ENCODE measurements at places on chromosomes 16 and 17.

DNA sequence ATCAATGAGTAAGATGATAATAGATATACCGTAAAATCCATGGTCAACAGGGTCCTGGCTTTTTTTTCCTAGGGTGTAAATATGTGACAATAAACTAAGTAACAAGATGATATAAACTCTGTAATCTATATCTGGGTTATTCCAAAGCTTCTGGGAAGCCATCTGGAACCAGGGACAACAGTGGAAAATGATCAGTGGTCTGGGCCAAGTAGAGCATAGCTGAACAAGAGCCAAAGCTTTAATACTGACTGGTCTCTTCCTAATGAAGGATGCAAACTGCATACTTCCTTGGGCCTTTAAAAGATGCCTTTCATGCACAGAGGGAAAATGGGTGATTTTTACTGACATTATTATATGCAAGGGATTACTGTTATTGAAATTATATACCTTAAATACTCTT is 8.9 kb downstream of the CA10 start:
- DNase-seq, result no peak

DNA sequence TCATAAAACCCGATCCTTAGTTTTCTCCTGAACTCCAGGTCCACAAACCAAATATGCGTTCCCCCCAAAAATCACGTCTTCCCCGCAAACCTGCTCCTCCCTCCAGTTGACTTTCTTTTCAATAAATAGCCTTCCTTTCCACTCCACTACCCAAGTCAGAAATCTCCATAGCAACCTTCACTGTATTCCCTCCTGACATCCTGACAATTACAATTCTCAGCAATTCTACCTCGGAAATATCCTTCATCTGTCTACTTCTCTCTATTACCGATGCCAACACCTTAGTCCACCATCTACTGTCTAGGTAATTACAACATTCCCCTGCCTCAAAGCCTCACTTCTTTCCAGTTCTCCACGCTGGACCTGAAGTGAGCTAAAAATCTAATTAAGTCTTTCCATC is 50.7 kb downstream of the SMURF2 start:
- DNase-seq, result no peak

GRCh38 chr17:7587420-7588151 is 2.3 kb downstream of the SOX15 start:
- no peak for DNase-seq

DNA sequence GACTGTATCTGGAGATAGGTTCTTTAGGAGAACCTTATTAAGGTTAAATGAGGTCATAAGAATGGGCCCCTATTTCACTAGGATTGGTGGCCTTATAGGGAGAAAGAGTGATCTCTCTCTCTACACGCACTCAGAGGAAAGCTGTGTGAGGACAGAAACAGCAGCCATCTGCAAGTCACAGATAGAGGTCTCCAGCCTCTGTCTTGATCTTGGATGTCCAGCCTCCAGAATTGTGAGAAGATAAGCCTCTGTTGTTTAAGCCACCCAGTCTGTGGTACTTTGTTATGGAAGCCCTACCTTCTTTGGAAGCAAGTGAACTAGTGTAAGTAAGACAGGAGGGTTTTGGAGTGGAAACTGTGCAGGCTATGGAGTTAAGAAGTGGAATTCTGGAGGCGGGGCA is 93.2 kb downstream of the ELAC2 start:
- DNase-seq, result no peak

DNA sequence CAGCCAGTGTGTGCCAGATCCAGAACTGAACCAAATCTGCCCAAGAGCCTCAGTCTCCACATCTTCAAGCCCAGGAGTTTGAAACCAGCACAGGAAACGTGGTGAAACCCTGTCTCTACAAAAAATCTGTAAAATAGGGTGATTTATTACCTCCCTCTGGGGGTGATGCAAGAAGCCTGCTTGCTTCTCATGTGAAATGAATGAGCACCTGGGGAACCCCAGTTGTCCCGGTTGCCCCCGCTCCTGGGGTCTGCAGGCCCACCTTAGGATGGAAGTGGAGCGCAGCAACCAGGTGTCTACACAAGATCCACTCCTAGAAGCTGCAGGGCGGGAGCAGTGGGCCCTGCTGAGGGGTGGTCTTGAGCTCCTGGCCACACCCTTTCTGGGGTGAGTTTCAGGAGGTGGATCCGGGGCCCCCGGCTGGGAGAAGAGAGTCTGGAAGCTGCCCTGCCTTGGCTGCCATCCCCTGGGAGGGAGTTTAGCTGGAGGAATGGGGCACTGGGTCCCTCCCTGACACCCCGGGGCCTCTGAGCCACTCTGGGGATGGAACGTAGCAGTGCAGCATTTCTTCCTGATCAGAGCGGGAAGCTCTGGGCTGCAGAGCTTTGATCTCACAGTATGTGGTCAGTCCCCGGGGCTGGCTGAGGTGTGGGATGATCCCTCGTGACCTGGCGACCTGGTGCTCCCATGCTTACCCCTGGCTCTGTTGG is 117.8 kb downstream of the RAB11FIP4 start:
- no peak for DNase-seq

GRCh38 chr16:58077796-58078195 is 51.4 kb downstream of the CFAP20 start:
- DNase-seq, result no peak

DNA sequence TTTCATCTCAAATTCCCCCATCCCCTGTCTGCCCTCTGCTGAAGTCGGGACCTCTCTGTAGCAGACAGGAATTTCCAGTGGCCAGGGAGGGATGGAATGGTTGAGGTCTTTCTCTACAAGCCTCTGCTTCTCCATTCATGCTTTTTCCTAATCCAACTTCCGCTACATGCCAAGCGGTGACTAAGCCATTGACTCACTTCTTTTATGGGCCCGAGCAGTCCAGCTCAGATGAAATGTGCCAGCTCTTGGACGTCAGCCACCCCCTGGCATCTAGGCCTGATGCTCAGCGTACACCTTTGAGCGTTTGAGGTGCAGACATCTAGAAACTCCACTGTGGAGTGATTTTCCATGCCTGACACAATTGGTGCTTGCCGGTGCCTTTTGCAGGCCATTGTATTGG is 40.7 kb upstream of the GPR139 start:
- peak; percentile 69 for DNase-seq

DNA sequence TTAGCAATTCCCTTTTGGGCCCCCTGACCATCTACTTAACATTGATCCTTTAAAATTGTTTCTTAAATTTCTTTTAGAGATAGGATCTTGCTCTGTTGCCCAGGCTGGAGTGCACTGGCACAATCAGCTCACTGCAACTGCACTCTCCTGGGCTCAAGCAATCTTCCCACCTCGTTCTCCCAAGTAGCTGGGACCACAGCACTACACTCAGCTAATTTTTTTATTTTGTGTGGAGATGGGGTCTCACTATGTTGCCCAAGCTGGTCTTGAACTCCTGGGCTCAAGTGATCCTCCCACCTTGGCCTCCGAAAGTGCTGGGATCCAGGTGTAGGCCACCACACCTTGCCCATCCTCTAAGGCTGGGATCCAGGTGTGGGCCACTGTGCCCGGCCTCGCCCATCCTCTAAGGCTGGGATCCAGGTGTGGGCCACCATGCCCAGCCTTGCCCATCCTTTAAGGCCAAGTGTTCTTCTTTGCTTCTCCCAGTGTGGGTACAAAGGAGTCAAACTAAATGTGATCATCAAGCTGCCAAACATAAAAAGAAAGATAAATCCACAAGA is 13.2 kb downstream of the C16orf95 start:
- no peak for DNase-seq

GRCh38 chr17:55570391-55570790 is 59.1 kb upstream of the SMIM36 start:
- no peak for DNase-seq

DNA sequence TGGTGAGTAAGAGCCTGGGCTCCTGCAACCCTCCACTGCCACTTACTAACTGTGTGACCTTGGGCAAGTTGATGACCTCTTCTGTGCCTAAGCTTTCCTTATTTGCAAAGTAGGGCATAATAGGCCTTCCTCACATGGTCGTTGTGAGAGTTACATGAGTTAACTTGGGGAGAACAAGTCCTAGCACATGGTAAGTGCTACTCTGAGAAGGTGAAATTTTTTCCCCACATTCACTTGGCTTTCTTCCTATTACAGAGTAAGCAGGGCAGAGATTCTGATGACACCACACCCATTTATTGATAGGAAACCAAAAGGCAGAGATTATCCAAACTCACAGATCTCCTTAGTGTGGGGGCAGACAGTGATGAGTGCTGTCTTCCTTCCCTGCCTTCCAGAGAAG is 1.6 kb downstream of the KCNH4 start:
- no peak for DNase-seq

- no peak for DNase-seq
Measured at GRCh38 chr16:25796239-25796638, 104.5 kb downstream of the HS3ST4 start.

DNA sequence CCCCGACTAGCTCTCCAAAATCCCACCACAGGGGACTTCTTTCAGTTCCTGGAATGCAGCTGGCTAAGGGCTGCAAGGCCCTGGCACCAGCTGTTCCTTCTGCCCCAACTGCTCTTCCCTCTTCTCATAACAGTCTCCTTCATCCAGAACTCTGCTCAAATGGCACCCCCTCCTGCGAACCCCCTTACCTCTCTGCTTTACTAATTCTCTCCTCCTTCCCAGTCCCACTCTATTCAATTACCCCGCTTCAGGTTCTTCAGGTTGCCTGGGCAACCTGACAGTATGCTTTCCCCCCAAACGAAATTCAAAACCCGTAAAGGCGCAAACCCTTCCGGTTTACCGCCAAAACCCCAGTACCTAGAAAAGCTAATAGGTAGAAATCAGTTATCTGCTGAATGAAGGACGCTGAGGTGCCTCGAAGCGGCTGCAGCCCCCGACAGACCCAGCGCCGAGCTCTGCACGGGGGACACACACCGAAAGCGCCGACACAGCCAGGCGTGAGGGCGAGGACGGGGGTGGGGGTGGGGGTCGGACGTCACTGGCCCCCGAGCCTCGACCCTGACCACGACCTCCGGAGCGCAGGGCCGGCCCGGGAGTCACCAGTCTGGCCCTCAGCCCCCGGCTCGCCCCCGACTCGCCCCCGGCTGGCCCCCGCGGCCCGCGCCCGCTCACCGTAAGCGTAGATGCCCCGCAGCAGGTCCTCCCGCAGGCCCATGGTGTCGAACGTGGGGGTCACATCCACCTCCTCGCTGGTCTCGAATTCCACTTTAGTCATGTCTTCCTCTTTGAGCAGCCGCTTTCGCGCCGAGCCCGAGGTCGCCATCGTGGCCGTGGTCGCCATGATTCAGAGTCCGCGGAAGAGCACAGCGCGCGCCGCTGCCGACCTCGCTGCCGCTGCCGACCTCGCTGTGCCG is 550 bp downstream of the EIF4A3 start:
- no peak for DNase-seq

- DNase-seq, result no peak
Measured at GRCh38 chr17:73027130-73027741, 65.3 kb downstream of the SLC39A11 start.

Measured in Panc1 (cell line).